ENCODE measurements at places on chromosomes 3 and 15.

GRCh38 chr3:16203031-16203430 lies 28.6 kb downstream of the GALNT15 start:
- no peak for DNase-seq

- DNase-seq: no peak
Measured at GRCh38 chr15:41983221-41983620, 10.9 kb upstream of the EHD4 start.

DNA sequence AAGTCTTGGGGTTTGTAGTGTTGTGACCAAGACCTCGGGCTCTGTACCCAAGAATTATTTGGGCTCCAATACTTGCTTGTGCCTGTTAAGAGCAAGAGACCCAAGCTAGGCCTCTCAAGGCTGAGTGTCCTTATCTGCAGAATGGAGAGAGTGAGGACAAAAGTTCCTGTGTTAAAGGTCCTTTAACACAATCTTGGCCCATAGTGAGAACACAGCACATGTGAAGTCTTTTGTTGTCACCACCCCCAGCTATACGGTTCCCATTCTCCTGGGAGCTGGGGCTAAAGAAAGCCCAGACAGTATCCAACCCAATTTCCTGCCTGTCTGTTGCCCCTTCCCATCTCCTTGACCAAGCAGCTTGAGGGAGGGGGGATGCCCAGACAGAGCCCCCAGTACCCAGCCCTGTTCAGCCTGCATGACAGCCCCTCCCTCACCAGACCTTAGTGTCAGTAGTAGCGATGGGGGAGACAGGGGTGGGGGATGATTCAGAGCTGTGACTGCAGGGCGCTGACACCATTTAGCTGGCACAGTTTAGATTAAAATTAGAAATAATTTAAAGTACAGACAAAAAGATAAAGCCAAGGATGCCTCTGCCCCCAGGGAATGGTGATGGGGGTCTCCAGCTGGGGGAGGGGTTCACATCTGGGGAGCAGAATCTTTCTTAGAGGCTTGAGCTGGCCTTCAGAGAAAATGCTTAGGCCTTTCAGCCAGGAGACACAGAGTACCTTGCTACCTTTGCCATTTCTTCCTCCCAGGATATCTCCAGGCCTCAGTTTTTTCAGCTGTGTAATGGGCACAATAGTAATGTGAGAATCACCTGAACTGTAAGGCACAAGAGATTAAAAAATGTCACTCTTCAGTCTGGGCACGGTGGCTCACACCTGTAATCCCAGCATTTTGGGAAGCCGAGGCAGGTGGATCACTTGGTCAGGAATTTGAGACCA lies 2.7 kb downstream of the PRKCD start:
- DNase-seq: no peak

DNA sequence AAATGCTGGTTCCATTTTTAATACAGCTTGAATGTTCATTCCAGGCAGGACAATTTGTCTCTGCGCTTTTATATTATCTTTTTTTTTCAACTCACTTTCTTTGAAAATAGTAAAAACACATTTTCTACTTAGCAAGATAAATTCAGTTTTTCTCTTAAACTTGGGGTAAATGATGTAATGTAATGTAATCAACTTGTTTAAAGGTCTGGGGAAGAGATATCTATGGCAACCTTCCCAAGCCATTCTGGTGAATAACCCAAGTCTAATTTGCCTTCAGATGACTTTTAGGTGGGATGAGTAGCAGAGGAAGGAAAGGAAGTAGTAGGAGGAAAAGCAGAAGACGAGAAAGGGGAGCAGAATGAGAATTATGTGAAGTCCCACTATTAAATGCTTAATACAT lies 335.1 kb downstream of the SV2B start:
- no peak for DNase-seq

DNA sequence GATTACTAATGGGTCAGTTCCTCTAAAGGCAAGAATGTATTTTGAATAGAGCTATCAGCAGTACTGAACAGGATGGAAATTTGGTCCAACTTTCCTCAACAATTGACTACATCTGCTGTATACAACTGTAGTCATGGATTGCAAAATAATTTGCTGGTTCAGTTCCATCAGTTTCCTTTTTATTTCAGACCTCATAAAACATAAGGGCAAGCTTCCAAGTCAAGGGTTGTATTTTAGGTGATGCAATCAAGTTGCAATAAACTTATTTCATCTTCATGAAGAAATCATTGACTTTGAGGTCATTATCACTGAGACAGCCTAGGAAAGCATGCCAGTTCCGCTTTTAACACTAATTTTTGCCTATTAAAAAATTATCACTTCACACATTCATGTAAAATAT lies 90.4 kb upstream of the TSEN2 start:
- DNase-seq: no peak

DNA sequence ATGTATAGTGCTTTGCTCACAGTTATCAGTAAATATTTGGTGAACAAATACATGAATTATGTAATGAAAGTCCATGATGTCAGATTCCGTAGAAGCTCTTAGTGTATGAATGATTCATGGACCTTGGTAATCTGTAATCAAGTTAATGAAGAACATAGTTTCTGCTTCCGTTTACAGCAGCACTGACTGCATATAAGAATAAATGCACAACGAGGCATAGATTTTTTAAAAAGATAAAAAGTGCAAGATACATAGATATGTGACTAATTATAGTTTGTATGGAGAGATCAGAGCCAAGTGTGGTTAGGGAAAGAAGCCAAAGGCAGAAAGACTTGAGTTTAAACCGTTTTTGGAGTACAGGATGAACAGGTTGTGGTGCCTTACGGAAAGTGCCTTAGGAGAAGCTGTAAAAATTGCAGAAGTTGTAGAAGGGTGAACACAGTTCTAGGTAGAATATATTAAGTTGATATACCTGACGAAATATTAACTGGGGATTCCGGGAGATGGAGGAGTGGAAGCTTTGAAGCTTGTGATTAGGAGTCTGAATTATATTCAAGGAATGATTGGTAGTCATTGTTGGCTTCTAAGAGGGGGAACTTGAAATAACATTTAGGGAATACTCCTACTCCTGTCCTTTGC lies 293.1 kb downstream of the NLGN1 start:
- no peak for DNase-seq

All from stimulated activated CD4-positive, alpha-beta T cell treated with anti-CD3 and anti-CD28 coated beads, Interleukin-1b, Interleukin-23, amount 100 ng/mL, for 24 hours (primary cell).